ENCODE measurements at places on chromosomes 4 and X.

GRCh38 chr4:53781629-53782457 is 190.6 kb upstream of the LNX1 start:
- no peak for DNase-seq

- no peak for DNase-seq
These were observed 72.0 kb downstream of the FAT1 start for GRCh38 chr4:186651624-186652023.

DNA sequence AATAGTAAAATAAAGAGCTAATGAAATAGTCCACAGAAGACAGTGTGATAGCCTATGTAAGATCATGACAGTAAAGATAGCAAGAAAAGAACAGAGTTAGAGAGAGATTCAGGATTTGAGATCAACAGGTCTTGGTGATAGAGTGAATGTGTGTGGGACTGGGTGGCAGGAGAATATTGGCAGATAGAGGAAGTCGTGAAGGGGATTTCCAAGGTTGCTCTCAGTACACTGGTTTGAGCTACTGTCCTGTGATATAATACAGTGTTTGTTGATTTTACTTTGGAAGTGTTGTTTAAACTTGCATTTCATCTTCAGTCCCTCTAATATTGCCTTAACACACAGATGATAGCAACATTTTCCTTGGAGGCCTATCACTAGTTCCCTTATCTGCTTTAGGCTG is 44.1 kb downstream of the DTHD1 start:
- no peak for DNase-seq

DNA sequence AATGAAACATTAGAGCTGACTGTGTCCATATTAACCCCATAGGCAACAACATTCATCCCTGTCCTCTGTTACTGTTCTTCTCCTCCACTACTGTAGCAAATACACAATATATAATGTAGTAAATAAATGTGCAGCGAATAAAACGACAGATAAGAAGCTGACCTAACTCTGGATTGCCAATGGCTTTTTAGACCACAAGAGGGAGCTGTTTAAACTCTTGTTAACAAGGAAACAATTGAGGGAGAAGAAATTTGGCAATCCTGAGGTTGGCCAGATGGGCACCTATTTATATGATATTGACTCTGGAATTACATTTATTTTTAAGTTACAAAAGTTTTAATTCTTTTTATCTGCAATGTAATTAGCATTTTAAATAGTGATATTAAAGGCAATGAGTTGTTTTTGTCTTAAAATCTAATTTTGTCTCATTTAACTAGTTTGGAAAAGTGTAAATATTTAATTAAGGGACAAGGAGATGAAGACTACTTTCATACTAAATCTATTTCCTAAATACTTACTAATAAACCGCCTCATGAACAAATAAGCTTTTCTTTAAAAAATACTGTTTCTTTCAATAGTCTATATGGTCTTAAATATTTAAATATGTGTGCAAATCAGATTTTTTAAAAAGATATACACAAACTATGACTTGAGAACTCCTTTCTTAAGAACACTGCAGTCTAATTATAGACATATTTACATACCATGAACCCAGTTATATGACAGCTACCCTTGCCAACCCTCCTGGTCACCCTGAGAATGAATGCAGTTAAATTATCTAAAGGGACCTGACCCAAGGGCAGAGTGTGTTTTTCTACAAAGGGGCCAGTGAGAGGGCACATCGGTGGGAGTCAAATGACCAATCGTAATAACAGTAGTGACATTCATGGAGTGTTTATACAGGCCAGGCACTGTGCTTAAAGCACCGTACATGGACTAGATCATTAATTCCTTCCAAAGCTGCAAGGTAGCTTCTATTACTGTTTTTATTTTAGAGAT is 52.9 kb upstream of the HPF1 start:
- no peak for DNase-seq

DNA sequence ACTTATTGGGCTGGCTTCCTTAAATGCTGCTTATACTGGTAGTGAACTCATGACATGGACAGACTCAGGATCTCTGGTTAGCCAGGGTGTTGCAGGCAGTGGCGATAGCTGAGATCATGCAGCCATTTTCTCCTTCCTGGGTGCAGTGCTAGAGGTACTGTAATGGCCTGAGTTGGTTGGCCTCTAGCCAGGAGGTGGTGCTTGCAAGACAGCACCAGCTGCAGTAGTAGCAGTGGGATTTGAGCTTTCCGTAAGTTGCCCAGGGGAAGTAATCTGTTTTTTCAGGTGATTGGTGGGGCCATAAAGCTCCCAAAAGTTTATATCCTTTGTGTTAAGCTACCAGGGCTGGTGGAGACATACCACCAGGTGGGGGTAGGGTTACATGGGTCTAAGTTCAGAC is 45.1 kb upstream of the AADAT start:
- no peak for DNase-seq

- no peak for DNase-seq
These were observed 11.9 kb downstream of the BMX start for GRCh38 chrX:15512401-15512965.

DNA sequence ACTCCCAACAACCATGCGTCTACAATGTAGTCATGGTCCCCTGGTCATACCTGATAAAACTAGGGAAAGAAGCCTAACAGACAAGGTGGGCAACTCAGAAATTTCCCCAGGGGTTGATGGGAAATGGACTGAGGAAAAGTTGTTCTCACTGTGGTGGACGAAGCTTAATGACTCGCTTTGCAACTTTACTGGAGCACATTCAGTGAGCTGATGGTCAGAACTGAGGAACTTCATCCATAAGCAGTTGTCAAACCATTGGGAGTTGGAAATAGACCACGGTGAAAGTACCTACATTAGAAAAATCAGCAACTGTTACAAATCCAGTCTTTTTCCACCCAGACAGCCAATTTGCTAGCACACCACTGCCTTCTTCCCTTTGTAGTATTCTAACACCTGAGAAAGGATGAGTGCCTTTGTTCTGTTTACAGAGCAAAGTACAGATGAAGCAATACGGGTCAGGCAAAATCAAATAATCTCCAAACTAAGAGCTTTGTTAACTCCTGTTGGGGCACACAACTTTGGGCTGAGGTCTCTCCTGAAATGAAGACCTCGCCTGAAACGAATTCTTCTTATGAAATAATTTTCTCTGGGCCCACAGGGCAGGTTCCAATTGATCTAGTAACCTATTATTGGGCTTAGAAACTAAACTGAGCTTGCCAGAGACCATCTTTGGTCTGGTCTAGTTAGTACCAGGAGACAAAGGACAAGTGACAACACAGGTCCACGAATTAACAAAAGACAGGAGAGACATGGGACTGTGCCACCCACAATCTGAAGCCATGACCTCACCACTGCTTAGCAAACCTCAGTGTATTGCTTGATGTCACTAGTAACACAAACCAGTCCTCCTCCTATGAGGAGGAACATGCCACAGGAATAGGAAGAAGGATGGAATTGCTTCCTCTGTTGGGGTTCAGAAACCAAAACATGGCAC is 58.9 kb upstream of the NFKB1 start:
- no peak for DNase-seq

DNA sequence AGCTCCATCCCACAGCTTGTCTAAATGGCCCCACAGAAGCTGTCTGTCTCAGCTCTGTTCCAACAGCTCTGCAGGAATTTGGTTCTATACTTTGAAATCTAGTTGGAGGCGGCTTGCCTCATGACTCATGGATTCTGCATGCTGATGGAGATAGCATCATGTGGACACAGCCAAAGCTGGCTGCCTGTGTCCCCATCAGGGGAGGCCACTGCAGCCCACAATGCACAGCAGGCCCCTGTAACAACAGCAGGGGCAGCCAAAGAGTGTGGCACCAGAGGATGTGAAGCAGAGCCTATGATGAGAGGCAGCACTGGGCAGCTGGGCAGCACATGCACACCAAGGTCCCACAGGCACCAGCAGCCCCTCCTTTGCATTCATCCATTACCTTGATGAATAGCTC is 67.2 kb downstream of the DCAF12L1 start:
- no peak for DNase-seq

- DNase-seq = no peak
These were observed 104.0 kb upstream of the WDR17 start for GRCh38 chr4:175961604-175962003.

GRCh38 chrX:35785075-35785474 is 13.1 kb upstream of the MAGEB16 start:
- DNase-seq = no peak

- no peak for DNase-seq
These were observed 276.4 kb downstream of the PDGFC start for GRCh38 chr4:156695163-156695562.
